Fibroblast of skin of back (primary cell): ENCODE measurements at places on chromosomes 4 and X.

DNA sequence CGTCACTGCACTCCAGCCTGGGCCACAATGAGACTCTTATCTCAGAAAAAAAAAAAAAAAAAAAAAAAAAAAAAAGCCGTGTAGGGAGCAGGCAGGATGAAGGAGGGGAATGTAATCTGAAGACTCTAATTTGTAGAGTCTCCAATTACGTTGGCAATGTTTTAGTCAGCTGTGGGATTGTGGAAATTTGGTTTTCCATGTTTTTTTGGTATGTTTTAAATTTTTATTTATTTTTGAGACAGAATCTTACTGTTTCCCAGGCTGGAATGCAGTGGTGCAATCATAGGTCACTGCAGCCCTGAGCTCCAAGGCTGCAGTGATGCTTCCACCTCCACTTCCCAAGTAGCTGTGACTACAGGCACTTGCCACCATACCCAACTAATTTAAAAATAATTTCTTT lies 56.5 kb downstream of the NSD2 start:
- peak; percentile 19 for DNase-seq

- no peak for DNase-seq
These were observed 408.5 kb downstream of the GLUD2 start for GRCh38 chrX:121455890-121456289.

DNA sequence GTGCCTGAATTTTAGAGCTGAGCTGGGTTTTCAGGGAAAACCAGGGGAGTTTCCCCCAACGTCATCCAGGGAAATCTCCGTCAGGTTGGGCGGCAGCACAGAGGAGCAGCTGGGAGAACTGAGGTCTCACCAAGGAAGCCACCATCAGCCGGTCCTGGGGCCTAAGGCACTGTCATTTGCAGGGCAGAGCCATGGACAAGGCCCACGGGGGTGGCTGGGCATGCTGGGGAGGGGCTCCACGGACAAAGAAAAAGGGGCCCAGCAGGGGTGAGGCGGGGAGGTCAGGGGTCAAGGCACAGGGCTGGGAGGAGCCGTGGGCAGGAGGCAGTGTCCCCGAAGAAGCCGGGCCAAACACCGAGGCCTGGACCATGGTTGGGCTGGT lies 109.8 kb downstream of the HMX1 start:
- DNase-seq: no peak

DNA sequence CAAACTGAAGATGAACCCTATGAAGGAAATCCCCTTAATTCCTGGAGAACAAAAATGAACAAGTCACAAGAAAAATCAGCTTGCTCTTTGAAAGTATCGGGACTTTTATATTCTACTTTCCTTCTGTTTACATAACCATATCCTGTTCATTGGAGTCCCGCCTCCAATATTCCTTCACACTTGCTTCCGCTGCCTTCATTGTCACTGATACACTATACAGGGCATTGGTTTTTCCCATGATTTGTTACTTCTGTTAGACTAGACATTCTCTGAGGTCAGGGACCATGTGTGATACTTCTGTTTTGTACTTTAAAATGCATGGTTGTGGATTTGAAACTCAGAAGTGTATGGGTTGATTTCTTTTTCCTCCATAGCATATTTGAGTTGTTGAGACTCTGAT lies 18.8 kb downstream of the MCUB start:
- DNase-seq: no peak

DNA sequence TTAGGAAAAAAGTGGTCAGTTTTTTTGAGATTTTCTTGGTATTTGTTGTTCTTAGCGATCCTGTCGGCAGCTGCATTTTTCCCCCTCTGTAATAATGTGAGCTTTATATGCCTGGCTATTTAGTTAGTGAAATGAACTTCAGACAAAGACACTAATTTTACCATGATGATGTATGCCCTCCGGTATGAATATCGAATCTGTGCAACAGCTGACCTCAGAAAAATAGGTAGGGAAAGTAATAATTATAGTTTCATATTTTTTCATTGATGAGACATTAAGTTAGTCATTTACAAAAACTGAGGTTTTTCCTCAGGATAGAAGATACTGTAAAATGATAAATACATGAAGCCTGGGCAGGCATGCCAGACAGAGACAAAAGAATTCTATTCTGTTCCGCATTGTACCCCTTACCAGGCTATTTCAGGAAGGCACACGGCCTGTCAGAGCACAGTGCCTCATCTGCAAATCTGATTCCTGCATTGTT lies 155.8 kb downstream of the SHROOM3 start:
- DNase-seq: peak; percentile 90

DNA sequence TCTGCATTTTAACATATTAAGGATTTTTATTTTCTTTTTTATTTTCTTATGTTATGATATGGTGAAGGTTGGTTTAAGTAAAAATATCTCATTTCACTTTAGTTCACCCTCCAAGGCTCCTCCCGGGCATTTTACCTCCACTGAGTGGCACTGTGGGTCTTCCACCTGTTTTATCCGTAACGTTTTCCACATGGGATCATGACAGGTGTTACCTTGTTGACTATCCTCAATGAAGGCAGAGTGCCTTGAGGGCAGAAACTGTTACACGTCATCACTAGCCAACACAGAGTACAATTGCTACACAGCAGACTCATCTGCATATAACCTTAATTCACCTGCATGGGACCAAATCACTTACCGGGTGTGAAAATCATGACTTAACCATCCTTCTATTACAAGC lies 105.8 kb downstream of the GEMIN8 start:
- no peak for DNase-seq

DNA sequence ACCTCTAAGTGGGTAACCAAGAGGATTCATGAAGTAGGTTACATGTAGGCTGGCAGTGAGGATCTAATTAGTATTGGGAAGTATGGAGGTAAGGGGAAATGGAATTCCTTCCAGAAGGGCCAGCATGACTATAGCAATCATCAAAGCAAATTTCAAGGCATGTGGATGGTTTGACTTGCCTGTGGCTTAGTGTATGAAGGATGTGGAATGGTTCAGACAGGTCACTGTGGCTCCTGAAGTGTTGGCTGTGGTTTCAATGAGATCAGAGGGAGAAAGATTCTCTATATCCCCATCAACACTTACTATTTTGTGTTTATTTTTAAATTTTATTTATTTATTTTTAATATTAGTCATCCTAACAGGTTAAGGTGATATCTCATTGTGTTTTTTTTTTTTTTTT lies 121.6 kb upstream of the TBC1D9 start:
- no peak for DNase-seq

DNA sequence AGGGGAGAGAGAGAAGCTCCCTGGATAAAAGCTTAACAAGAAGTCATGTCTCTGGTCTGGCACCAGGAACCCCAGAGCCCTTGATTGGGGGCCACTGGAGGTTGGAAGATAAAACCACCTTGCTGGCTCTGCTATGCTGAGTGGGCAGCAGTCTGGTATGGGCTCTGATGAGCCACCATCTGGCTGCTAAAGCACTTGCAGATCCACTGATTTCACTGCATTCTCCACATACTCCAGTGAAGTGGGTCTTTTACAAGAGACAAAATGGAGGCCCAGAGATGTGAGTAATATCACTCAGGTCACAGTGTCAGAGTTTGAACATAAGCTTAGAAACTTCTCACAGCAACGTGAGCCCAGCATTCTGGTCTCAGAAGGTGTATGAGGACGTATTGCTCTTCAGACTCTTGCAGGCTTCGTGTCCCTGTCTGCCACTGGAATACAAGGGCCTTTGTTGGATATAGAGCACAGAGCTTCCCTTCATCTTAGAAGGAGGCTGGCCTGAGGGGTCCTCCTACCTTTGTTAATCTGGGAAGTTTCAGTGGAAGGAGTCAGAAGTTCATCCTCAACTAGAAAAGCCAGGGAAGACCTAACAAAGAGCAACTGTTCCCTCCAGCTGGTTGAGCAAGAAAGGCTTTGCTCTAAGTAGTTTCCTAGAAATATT lies 11.8 kb downstream of the CLDN2 start:
- no peak for DNase-seq

- DNase-seq: no peak
These were observed 2504.3 kb downstream of the ARAP2 start for GRCh38 chr4:33739884-33740632.

DNA sequence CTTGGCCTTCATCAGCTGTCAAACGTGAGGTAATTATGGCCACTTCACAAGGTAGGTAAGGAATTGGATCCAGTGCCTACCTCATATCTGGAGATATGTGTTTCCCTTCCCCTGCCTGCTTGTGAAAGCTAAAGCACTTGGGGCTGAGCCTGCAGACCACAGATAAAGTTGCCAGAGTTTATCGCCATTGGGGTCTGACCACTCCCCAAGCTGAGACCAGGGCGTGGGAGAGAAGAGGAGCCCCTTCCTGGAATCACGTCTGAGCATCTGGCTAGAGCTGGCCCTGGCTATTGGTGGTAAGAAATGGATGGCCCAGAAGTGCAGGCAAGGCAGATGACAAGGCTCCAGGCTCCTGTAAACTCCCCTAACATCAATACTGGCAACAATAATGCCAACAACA lies 2.7 kb downstream of the ALAS2 start:
- no peak for DNase-seq

GRCh38 chr4:104964410-104965175 lies 182.1 kb upstream of the TET2 start:
- no peak for DNase-seq

- no peak for DNase-seq
These were observed 331.6 kb downstream of the UNC5C start for GRCh38 chr4:95217197-95217596.

DNA sequence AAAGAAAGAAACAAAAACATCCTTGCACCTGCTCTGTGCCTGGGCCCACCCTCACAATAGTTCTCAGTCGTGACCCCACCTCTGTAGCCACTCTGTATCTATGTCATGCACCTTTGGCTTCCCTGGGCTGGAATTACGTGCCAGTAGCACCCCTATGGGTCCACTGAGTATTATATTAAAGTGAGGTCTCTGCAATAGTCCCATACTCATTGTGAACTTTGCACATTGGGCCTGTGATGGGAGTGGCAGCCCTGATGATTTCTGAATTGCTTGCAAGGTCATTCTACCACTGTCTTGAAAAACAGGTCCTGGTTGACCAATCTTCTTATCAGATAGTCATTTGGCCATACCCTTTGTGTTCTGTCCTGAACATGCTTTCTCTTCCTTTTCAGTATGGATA lies 1012.1 kb downstream of the RAB28 start:
- no peak for DNase-seq

GRCh38 chr4:105558277-105558676 lies 5.9 kb downstream of the ARHGEF38 start:
- no peak for DNase-seq

GRCh38 chrX:109783701-109784079 lies 50.6 kb upstream of the ACSL4 start:
- no peak for DNase-seq

DNA sequence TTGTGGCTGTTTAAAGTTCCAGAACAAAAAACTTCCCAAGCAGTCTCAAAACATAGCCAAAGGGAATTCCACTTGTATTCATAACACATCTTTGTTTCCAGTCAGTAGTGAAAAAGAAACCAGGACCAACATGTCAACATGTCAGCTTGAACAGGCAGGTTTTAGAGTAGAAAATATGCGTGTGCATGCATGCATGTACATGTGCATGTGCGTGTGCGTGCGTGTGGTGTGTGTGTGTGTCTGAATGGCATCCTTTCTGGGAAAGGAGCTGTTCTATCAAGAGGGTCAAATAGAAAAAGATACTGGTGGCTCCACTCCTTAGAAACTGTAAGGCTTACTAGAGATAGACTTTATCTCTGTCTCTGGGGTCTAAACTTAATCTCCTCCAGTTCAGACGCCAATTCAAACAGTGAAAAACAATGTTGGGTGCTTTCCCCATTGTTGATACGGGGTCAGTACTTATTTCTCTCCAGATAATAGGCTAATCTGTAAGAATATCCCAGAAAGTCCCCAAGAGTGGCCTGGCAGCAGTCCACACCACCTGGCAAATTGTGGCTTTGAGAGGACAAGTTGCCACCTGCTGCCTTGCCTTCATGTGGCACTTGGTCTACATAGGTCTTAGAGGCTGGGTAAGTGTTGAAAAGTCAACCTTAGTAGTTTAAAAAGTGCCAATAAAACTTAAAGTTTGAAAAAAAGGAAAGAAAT lies 110.4 kb downstream of the SCD5 start:
- no peak for DNase-seq

DNA sequence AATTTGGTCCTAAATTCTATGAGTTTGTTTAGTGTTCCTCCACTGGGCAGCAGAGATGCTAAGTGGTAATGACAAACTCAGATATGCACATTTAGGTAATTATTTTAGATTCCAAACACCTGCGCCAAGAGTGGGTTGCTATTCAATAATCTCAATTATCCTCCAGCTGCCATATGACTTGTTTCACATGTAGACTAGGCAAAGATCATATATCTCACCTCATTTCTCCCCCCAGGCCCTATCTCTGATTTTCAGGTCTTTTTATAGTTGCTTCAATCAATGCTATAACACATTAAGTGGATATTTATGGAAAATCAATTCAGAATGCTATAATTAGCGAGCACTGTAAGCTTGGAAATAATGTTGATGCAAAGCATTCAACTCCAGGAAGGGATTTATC lies 217.6 kb downstream of the KCTD8 start:
- DNase-seq: no peak

GRCh38 chrX:2828959-2829411 lies 255 bp downstream of the GYG2 start:
- DNase-seq: no peak

GRCh38 chr4:99868126-99868596 lies 26.1 kb downstream of the LAMTOR3 start:
- peak; percentile 35 for DNase-seq

- peak; percentile 28 for DNase-seq
These were observed 80.6 kb downstream of the PBDC1 start for GRCh38 chrX:76253432-76253831.

- peak; percentile 60 for DNase-seq
These were observed at the start of gene NDNF for GRCh38 chr4:121072224-121073003. Gene NDNF, minus strand, starts transcription at chr4:121072535. Its CDS starts 26,698 bp downstream, at chr4:121045837.

DNA sequence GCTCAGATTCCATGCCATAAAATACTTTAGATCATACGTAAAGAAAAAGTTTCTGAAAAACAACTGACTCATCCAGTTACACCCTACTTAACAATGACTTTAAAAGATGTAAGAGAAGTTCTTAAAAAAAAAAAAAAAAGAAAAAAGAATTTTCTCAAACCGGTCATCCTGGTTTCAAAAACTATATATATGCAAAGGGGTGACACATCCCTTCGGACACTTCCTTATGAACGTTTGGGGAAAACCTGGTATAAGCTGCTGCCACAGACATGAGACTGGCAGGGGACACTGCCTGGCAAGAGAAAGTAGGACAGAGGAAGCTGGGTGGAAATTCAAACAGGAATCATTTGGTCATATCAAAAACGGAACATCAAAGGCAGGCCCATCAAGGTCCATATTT lies 81.2 kb upstream of the PRSS48 start:
- peak; percentile 89 for DNase-seq

DNA sequence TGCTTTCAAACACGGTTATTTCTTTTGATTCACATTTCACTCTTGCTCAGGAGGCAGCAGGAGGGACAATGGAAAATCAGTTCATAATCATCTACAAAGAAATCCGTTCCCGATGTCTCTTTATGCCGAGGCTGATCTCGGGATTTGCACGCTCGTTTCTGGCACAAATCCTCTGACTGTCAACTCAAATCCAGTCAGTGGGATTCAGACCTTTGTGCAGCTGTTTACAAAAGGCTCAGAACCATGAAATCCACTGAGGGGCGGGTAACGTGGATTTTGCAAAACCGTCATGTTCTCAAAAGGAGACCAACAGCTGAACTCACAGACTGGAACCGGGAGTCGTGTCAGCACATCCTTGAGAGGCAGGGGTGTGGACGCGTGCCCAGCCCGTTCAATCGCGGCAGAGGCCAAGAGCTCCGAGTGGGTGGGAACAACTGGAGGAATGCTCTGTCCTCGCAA lies 46.4 kb downstream of the ACOX3 start:
- peak; percentile 32 for DNase-seq
